ENCODE measurements at places on chromosomes 4 and X.

- DNase-seq, result no peak
Measured at GRCh38 chrX:17654116-17654515, 83.2 kb upstream of the SCML1 start.

- DNase-seq, result no peak
Measured at GRCh38 chrX:50114113-50114512, 86.7 kb downstream of the AKAP4 start.

GRCh38 chrX:23901805-23902204 is 5.9 kb downstream of the APOO start:
- peak; percentile 32 for DNase-seq

DNA sequence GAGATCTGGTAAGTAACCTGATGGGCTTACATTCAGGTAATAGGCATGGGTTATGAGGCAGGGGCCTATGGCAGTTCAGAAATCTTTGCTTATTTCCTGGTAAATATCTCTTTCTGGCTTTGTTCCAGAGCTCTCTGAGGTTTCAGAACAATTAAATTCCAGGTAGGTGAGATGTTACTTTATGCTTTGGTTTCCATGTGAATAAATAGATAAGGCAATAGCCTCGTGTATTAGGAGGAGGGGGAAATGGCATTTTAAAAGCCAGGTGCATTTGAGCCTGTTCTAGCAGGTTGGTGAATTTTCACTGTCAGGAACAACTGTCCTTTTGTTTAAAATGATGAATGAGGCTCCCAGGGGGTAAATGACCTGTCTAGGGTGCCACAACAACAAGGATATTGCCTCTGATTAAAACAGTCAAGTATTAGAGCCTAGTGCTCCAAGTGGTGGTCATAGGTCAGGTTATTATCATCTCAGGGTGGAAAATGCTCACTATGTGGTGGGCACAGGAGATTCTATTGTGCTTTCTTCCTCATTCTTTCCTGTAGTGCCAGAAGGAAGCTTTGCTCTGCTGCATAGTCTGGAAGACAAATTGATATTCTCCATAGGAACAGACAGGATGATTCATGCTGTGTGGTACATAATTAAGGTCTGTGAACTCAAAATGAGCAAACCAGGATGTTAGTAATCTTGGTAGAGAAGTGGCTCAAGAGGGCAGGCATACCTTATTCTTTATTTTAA is 296.2 kb downstream of the INPP4B start:
- DNase-seq, result no peak

DNA sequence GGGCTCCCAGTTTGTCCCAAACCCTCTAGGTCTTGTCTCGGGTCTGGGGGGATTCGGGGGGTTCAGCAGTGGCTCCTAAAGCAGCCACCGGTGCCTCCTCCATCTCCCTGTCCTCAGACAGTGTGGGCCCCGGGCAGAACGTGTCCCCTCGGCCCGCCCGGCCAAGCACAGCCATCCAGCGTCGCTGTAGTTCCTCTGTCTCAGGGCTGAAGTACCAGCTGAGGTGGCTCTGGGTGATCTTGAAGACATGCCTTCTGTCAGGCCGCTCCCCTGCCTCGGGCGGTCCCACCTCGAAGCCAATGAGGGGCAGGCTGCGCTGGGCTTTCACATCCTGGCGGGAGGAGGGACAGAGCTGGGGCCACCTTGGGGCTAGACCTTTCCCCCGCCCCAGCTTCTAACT is 5.9 kb downstream of the TSR2 start:
- DNase-seq, result no peak

GRCh38 chr4:82124365-82124764 is 249.4 kb downstream of the HNRNPD start:
- no peak for DNase-seq

GRCh38 chr4:48138936-48139335 is 4.9 kb upstream of the TXK start:
- no peak for DNase-seq

- DNase-seq, result no peak
Measured at GRCh38 chr4:74764119-74764518, 30.2 kb downstream of the BTC start.

GRCh38 chr4:42654631-42655268 is 2.2 kb downstream of the ATP8A1 start:
- no peak for DNase-seq

- DNase-seq, result no peak
Measured at GRCh38 chr4:183610033-183610432, 49.0 kb downstream of the RWDD4 start.

DNA sequence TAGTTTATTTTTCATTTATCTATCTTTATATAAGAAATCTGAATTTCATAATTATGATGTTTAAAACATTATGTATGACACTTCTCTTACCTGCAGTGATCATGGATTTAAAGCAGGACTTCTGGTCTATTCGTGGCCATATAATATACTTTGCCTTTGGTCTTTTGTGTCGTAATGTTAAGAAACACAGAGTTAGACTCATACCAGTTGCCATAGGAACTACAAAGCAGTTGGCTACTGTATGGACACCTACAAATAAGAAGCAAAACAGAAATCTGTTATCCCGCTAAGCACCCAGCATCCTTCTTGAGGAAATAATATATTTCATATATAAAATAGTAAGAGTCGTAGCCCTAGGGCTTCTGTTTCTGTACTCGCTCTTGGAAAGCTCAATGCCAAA is 4.3 kb downstream of the SEPSECS start:
- no peak for DNase-seq

- no peak for DNase-seq
Measured at GRCh38 chr4:100079264-100079663, 111.0 kb downstream of the DDIT4L start.

DNA sequence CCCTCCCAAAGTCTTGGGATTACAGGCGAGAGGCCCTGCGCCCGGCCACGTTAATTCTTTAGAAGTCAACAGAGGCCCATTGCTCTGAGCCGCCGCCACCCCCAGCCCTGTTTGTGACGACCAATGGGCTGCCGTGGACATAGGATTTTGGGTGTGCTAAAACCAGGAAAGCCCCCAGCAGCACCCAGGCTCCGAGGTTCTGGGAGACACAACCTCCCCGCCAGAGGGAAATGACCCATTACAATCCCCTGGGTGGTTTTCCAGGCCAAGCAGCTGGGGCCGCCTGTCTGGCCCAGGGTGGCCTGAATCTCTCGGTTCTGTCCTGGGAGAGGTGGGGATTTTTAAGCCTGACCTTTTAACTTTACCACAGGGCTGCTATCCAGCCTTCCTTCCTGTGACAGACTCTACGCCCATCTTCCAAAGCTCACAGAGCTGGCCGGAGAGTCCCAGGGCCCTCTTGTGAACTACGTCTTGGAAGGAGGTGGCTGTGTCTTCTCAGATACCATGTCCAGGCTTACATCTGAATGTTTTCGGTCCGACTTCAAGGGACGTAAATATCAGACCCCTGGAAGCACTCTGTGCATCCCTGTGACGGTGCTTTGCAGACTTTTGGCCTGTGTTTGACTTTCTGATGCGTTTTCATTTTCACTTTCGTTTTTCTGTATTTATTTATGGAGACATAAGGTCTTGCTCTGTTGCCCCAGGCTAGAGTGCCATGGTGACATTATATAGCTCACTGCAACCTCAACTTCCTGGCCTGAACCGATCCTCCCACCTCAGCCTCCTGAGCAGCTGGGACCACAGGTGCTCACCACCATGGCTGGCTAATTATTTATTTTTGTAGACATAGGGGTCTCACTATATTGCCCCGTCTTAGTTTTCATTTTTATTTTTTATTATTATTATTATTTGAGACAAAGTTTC is 36.0 kb downstream of the P2RY8 start:
- no peak for DNase-seq

DNA sequence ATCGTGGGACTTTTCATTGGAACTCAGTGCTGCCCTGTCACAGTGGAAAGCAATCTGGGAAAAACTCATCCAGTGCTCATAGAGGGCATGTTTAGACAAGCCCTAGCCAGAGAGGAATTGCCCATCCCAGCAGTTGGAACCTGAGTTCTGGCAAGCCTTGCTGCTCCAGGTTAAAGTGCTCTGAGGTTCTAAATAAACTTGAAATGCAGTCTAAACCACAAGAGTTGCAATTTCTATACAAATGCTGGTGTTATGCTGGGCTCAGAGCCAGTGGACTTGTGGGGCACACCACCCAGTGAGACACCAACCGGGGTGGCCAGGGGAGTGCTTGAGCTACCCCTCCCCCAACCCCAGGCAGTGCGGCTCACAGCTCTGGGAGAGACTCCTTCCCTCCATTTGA is 142.8 kb upstream of the PPP1R2C start:
- DNase-seq, result no peak

GRCh38 chrX:21799767-21800166 is 39.6 kb upstream of the MBTPS2 start:
- DNase-seq, result no peak

DNA sequence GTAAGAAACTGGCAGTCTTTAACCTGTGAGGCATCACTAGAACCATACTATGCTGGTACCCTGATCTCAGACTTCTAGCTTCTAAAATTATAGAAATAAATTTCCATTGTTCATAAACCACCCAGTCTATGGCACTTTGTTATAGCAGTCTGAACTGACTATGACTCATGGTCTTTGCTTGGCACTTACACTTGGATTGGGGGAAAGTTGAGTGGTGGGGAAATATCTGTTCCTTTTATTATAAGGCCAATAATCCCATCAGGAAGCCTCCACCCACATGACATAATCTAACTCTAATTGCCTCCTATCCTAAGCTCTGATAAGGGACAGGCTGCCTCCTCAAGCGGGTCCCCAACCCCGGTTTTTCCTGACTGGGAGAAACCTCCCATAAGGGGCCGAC is 61.4 kb upstream of the PACRGL start:
- DNase-seq, result no peak

DNA sequence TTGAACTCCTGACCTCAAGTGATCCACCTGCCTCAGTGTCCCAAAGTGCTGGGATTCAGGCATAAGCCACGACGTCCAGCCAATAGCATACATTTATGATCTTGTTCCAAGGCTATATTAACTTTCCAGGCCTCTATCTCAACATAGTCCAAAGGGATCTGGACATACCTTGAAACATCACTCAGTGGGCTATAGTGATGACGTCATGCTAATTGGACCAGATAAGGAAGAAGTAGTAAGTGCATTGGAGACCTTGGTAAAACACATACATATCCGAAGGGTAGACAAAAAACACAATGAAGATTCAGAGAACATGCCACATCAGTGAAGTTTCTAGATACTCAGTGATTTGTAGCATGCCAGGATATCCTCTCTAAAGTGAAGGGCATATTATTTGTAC is 37.4 kb upstream of the USP26 start:
- DNase-seq, result no peak

DNA sequence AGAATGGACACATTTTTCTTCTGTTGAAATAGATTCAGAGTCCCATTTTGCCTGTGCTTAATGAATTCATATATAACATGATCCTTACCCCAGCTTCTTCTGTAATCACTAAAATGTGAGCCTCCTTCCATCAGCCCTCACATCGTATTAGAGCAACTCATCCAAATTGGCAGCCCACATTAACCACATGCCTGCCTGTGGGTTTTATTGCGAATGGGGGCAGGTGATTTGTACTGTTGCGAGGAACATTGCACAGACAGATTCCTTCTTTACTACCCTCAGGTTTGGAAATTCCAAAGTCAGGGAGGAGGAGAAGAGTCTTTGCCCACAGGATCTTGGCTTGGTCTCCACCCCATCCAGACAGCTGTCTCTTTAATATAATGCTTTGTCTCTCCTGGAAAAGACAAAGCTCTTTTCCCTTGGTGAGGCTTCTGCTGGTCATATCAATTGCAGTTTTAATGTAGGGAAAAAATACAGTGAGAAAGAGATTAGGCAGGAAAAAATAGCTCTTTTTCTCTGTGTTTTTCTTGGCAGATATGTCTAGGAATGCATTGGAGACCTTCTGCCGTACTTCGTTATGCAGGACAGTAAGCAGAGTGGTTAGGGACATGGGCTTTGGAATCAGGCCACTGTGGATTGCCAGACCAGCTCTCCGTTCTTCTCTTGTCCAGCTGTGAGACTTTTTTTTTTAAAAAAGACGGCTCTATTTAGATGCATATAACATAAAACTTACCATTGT is 371.2 kb downstream of the AFF2 start:
- no peak for DNase-seq

GRCh38 chr4:19689511-19689910 is 562.2 kb upstream of the SLIT2 start:
- DNase-seq, result peak; percentile 53

DNA sequence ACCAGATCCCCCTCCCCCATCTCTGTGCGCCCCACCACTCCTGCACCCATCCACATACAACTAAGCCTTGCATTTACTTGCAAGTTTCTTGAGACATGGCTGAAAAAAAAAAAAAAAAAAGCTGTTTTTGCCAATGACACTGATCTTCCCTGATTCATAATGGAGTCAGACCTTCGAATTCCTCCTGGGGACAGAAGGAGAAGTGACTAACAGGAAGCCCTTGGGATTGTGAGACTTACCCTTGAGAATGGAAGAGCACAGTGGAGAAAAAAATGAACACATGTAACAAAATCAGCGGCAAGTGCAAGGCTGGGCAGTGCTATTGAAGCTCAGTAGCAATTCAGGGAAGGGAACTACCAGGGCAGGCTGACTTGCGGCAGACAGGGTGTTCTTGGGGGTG is 288.4 kb downstream of the BCOR start:
- peak; percentile 18 for DNase-seq

DNA sequence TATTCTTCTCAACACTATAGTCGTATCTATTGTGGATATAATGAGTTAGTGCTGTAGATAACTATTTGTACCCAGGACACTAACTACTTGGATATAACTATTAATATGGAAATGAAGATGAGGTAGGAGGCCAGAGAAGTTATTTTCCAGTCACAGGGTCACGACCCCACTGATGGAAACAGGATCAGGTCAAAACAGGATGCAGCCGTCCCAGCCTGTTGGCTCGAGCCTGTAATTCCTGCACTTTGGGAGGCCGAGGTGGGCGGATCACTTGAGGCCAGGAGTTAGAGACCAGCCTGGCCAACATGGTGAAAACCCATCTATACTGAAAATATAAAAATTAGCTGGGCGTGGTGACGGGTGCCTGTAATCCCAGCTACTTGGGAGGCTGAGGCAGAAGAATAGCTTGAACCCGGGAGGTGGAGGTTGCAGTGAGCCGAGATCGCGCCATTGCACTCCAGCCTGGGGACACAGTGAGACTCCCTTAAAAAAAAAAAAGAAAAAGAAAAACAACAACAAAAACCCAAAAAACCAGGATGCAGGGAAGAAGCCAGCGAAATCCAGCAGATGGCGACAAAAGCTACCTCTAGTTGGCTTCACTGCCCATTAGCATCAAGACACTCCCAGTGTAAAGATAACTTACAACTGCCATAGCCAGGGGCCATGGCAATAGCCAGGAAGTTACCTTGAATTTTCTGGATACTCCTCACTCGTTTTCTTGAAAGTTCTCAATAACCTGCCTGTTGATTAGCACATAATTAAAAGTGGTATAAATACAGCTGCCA is 37.9 kb upstream of the NKAP start:
- no peak for DNase-seq

- no peak for DNase-seq
Measured at GRCh38 chr4:185932491-185932890, 120.5 kb upstream of the SORBS2 start.

DNA sequence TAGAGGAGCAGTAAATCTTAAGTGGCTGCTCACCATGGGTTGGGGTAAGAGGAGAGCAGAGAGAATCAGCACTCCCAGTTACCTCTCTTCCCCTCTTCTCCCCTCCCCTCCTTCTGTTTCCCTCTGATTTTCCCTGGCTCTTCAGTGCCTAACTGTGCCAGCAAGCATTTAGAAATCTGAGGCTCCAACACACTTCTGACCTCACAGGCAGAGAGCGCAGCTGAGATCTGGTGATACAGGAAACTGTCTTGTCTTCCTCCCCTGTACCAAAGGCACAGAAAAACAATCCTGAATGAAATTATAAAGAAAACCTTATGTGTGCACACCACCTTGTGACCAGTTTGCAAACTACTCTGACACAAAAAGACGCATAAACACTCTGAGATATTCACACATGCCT is 82.4 kb upstream of the SMIM10 start:
- DNase-seq, result no peak
